ENCODE measurements at places on chromosomes 3 and 15.
A peak's percentile ranks its signal among the peaks of the same experiment; 100 is the strongest.

GRCh38 chr3:58688574-58688973 is 22.0 kb upstream of the FAM3D start:
- DNase-seq, result no peak

- no peak for DNase-seq
These were observed 87.5 kb upstream of the MELTF start for GRCh38 chr3:197117114-197117513.

DNA sequence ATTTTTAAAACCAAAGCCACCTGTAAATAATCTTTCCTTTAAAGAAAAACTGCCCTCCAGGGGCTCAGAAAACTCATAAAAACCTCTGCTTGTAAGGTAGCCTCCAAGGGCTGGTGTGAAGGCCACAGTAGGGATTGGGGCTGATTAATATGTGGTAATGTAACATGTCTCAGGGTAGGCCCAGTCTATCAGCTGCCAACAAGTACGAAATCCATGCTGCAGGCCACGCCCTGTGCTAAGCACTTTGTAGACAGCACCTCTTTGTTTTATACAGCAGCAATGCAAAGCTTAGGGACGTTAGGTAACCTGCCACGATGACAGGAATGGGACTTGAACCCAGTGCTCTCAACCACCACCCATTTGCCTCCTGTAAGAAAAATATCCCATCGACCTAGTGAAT is 65.6 kb upstream of the PRICKLE2 start:
- no peak for DNase-seq

- no peak for DNase-seq
These were observed 1.1 kb downstream of the MCF2L2 start for GRCh38 chr3:183427196-183427875.

GRCh38 chr15:33963831-33964664 is 4.2 kb upstream of the CHRM5 start:
- no peak for DNase-seq

- DNase-seq, result no peak
These were observed 591.5 kb upstream of the CFAP20DC start for GRCh38 chr3:59641169-59641899.

DNA sequence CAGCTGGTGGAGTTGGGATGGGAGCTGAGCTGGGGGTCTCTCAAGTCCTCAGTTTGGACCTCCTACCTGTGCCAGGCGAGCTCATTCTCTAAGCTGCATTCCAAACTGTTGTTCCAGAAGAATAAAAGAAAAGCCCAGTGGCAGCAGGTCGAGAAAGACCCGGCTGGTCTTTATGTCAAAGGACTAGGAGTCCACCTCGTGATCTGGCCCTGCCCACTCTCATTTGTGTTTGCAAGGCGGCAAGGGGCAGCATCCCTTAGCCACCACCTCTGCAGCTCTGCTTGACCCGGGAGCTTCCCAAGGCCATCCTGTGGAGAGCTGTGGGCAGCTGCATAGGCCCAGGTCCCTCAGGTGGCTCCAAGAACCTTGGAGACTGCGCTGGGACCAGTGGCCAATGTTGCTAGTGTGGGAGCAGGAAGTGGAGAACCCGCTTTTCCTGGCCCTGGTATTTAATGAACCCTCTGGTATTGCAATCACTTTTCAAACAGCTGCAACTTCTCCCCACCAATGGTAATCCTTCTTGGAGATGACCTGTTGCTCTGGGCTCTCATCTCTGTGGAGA is 30.9 kb downstream of the KY start:
- DNase-seq, result no peak

- no peak for DNase-seq
These were observed 45.5 kb upstream of the HERC1 start for GRCh38 chr15:63879211-63879610.

DNA sequence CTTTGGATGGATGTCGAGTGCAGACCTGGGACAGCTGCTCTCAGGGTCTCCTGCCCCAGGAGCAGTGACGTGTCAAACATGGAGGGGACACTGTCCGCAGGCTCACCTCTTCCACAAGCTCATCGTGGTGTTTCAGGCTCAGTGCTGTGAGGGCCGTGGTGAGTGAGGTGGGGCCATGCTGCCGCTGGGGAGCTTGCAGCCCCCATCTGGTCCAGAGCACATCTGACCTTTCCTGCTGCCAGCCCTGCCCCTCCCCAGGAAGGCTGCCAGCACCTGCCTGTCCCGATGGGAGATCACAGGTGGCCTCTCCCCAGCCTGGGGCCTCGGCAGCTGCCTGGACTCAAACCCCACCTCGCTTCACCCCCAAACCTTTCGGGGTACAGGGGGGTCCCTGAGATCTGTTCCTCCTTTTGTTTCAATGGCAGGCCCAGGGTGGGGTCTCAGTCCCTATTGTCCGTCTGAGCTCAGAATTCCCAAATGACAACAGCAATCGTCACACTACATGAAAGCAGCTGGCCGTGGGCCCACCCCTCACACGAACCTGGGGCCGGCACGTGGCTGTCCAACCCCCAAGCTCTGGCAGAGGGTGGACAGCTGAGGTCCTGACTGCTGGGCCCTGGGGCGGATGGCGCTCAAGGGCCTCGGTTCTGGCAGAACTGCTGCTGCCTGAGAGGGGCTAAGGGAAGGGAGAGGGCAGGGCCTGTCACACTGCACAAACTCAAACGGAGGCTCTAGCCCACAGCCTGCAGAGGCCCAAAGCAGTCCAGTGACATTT is 65.0 kb upstream of the RPL32 start:
- DNase-seq, result no peak

DNA sequence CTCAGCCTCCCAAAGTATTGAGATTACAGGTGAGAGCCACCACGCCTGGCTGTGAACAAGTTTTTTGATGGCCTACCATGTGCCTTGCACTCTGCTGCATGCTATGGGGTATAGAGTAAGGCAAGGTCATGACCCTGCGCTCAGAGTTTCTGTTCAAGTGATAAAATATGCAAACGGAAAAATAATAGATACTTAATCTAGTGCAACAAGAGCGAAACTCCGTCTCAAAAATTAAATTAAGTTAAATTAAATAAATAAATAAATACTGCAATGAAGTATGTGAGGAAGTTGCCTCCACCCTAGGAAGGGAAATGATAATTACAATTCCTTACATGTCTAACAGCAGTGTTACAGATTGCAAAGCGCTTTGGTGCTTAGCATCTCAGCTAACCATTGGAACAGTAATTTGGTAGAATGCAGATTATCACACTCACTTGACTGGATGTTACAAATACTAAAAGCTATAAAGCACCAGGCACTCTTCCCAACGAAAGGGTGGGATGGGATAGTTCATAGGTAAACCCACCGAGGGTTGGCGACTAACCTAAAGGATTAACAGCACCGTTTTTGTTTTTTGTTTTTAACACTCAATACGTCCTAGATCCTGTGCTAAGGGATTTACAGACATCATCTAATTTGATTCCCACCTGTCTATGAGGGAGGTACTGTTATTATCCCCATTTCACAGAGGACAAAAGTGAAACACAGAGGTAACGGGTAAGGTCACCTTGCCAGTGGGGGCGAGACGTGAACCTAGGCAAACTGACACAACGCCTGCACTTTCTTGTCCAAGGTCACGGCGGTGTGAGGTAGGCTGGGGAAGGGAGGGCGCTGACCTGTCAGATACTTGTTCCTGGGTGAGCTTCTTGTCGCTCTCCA is 793 bp upstream of the FANCD2 start:
- DNase-seq, result no peak

DNA sequence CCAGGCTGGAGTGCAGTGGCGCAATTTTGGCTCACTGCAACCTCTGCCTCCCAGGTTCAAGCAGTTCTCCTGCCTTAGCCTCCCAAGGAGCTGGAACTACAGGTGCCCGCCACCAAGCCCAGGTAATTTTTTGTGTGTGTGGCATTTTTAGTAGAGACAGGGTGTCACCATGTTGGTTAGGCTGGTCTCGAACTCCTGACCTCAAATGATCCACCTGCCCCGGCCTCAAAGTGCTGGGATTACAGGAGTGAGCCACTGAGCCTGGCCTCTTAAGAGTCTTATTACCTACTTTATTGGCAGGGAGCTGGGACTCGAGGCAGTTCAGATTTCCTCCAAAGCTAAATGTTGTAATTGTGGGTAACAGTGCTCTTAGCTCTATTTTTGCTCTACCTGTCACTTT is 16.4 kb downstream of the PXYLP1 start:
- no peak for DNase-seq

DNA sequence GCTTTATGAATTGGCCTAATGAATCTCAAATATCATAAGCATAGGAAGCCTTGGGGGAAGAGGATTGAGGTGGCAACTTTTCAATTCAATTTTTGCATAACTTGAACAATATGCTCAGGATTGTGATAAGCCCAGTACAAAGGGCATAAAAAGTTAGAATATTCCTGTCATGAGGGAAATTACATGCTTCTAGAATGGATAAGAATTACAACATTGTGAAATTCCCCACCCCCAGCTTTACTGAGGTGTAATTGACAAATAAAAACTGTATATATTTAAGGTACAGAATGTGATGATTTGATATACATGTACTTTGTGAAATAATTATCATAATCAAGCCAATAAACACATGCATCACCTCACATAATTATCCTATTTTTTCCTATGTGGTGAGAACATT is 132.6 kb upstream of the TNIK start:
- DNase-seq, result no peak

DNA sequence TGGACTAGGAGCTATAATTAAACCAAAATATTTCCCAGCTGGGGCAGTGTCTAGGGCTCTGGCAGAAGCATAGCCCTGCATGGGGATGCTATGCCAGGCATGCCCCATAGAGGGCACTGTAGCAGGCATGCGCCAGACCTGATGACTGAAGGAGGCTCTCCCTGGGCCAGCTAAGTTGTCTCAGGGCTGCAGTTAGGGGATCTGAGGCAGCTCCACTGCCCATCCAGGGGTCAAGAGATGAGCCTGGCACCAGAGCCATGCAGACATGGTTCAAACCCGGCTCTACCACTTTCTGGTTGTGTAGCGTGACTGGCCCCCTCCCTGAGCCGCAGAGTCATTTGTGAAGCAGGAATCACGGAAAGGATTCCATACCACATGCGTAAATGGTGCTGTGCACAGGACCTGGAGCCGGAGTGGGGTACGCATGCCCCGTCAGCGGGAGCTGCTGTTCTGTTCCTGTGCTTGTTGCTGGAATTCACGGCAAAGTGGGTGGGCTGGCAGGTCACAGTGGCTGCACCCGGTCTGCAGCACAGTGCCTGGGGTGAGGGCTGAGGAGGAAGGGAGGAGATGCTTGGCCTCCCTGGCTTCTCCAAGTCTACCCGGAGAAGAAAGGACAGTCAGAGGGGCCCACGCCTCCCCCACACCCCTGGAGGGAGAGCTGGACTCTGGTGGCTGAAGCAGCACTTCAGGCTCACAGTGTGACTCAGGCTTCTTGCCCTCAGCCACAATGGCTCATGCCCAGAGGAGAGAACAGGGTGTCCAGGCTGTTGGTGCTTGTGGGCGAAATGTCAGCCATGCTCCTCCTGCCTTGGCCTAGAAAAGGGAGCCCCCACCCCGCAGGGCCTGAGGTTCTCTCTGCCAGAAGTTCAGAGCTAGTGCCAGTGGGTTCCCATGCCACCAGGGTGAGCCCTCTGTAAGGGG is 43.1 kb downstream of the DNASE1L3 start:
- DNase-seq, result peak; percentile 52

DNA sequence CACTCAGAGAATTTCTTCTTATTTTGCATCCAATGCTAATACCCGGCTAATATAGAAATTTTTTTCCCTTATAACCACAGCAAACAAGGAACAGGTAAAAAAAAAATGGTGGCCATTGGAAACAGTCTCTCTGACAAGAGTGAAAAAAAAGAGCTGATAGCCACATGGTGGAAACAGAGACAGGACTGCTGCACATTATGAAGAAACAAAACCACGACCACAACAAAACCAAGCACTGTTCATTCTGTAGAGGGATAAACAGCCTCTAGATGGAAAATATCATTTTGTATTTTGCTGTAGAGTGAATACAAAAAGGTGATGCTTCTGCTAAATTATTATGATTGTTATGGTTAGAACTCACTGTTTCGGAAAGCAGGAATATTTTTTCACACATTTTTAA is 686.2 kb downstream of the NLGN1 start:
- DNase-seq, result no peak

GRCh38 chr3:146161663-146162002 is 649 bp upstream of the PLOD2 start:
- DNase-seq, result no peak

DNA sequence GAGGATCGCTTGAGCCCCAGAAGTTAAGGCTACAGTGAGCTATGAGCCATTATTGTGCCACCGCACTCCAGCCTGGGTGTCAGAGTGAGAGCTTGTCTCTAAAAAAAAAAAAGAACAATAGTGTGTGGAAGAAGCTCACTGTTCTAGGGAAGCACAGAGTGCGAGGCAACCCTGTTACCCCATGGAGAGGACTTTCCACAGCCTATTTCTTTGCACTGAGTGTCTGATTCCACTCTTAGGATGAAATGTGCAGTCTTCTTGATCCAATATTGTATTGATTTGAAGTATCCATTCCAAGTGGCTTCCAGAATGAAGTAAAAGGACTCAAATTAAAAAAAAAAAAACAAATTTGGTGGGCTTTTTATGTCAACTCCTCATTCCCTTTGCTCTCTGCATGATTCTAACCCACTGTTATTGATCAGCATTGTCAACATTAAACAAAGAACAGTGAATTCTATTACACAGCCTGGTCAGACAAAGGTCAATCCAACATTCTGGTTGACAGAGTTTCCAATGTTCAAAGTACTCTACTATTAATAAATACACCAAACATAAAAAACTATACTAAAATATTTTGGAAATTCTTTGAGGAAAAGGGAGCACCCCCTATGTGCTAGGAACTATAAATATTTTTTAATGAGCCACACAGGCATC is 150.2 kb upstream of the PTPRG start:
- no peak for DNase-seq

DNA sequence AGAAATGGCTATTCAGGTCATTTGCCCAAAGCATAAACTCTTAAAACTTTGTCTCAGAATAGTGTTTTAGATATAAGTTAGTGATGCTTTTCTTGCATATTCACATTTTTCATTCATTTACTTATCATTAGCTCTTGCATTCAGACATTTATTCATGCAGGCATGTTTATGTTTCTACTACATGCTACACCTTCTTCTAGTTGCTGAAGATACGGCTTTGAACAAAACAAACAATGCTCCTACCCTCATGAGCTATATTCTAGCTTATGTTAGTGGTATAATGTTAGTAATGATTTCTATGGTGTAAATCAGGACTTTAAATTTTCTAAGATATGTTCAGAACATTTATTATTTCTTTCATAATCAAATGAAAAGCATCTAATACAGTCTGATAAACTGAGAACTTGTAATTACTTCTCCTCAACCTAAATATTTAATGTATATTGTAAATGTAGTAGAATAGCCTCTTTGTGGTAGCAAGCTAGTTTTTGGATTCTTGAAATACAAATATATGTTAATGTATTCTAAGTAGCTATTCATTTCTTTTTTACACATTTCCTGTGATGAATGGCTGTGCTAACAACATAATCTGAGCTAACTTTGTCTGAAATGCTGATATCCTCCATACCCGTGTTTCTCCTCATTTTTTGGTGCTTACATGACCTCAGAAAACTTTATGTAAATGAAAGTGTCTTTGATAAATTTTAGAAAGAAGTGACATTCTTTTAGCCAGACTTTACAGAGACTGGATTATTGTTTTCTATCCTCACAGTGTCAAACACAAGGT is 15.5 kb upstream of the GOLGA8B start:
- no peak for DNase-seq

Measured in stimulated activated CD8-positive, alpha-beta memory T cell treated with anti-CD3 and anti-CD28 coated beads, Interleukin-4, amount 100 ng/mL, for 24 hours (primary cell).